AG04450 (cell line): ENCODE measurements at places on chromosomes 7 and 10. TPM values are rescaled to one million over a fixed set of nuclear protein-coding genes. Genes with fewer than 3 reads are reported as not detected.

DNA sequence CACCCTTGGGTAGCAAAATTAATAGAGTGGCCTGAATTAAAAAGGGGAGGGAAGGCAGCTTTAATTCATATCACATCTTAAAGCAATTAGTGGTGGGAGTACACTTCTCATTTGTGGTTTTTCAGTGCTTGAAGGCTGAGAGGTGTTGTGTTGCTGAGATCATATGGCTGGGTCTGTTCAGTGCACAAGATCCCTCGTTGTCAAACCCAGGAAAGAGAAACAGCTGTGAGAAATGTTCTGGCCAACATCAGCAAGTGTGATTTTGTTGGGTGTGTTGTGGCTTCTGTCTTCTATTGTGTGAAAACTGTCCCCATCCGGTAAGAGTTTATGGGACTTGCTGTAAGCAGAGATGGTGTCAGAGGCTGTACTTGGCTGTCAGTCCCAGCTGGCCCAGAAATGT, 197.9 kb upstream of the BMPER start:
- DNase-seq: no peak

GRCh38 chr10:70355051-70356021, 27.1 kb downstream of the LRRC20 start:
- no peak for DNase-seq

DNA sequence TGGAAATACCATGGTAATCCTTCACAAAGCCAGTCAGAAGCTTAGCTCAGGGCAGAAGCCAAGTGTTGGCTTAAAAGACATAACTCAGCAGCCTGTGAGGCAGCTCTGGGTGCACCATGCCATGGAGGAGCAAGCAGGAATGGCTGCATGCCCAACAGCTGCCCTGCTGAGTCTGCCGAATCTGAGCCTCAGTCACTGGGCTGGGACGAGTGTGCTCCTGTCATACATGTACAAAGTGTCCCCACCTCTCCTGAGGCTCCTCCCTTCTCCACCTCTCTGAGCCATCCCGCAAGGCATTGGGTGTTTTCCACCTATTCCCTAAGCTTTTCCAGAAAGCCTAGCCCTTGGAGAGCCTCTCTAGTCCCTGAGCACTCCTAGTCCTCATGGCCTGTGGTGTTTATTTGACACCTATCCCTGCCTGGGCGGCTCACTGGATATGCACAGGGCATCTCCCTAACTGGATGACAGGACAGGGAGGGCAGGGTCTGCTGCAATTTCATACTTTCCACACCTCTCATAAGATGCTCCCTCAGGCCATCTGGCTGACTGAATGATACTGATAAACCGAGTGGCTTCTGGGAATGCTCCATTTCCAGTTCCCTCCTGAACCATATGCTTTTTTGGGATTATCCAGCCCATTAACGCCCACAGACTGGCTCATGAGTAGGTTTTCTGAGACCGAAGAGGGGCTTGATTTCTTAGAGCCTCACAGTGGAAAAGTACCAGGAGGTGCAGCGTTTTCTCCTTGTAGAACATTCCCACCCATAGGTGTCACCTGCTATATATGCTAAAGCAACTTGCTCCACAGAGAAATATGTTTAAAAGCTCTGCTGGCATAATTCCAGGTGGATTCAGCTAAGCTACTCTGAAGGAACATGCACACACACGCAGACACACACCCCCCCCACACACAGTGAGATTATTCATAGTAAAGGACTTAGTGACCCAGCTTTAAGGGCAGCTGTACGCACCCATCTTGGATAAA, 199.3 kb downstream of the SNX10 start:
- DNase-seq: no peak

DNA sequence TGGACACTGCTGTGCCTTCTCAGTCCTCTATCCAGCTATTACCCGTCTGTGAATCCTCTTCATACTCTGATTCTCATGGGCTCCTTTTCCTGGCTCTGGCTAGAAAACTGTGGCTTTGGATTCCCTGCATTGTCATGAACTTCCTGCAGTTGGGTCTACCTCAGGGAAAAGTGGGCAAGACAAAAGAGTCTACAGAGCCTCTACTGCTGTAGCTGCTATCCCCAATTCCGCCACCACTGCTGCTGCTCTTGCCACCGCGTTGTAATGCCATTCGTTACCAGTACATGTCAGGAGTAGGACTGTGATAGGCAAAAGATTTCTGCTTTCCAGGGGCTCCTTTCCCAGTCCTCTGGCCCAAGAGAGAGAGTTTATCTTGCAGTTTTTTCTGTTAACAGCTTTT, 23.9 kb upstream of the PPP1R17 start:
- no peak for DNase-seq

- no peak for DNase-seq
Observed at GRCh38 chr10:78450239-78450638, 416.6 kb downstream of the RPS24 start.

- DNase-seq: no peak
Observed at GRCh38 chr7:87046456-87046855, 13.0 kb downstream of the ELAPOR2 start.

DNA sequence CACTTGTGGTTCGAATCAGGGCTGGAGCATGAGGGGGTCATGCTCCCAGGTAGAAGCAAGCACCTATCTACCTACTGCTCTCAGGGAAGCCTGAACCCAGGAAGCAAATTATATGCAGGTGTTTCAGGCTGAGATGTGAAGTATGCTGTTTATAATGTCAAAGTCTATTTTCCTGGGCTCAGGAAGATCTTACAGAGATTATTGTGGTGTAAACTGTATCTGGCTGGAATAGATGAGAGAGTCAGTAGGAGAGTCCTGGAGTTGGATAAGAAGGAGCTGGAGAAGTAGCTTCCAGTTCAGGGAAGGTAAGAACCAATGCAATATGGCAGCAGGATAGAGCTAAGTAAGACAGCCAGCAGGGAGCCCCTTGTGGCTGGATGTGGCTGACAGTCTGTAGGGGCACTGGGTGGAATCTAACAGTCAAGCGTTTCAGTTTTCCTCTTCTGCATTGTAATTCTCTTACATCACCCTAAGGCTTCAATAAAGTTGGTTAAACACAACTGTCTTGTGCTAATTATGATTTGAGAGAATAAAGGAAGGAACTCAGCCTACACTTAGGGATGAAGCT, 105.9 kb upstream of the EEPD1 start:
- no peak for DNase-seq

GRCh38 chr7:40570223-40570622, 435.4 kb downstream of the SUGCT start:
- no peak for DNase-seq

GRCh38 chr7:128959296-128959695, 21.6 kb downstream of the IRF5 start:
- no peak for DNase-seq

DNA sequence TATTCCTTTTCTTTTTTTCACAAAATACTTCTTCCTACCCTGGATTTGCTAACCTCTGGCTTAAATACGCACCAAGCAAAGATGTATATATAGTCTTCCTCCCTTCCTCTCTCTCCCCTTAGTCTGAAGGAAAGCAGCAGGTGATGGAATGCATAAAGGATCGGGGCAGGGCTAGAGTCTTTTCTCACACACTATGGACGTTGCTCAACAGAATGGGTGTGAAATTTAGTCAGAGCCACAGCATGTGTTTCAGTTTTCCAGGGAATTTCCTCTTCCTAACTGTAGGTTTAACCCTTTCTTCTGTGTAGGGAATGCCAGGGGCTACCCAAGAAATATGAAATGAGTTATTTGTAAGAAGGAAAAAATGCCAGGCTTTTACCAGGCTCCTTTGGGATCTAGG, 71.4 kb upstream of the NFKB2 start:
- no peak for DNase-seq

DNA sequence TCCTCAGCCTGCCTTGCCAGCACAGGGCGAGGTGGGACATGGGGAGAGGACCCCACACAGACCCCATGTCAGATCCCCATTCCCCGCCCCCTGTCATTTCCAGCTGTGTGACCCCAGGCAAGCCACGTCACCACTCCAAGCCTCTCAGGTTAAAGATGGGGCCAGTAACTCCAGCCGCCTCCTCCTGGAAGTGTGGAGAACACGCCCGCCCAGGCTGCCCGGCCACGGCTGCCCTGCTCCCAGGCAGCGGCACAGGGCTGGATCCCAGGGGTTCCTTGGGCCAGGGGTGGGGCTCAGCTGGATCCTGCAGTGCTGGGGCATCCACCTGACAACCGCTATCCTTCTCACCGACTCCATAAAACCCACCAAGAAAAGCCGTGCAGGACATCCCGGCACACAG, 86.1 kb downstream of the PDGFA start:
- no peak for DNase-seq

DNA sequence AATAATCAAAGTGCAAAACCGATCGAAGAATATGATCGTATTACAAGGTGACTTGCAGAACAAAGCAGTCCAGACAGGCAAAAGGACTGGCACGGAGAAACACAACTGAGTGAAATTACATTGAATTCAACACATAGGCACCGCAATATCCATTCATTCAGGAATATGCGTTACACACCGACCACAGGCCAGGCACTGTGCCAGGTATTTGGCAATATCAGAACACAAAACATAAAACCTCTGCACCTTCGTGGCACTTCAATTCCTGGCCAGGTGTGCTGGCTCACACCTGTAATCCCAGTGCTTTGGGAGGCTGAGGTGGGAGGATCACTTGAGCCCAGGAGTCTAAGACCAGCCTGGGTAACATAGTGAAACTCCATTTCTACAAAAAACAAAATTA, 187.9 kb downstream of the DIP2C start:
- no peak for DNase-seq

GRCh38 chr10:43944381-43945093, 295.9 kb upstream of the ZNF32 start:
- no peak for DNase-seq

GRCh38 chr7:82810558-82811259, 352.0 kb downstream of the PCLO start:
- peak; percentile 62 for DNase-seq

- no peak for DNase-seq
Observed at GRCh38 chr7:91685544-91685943, 195.0 kb downstream of the MTERF1 start.

DNA sequence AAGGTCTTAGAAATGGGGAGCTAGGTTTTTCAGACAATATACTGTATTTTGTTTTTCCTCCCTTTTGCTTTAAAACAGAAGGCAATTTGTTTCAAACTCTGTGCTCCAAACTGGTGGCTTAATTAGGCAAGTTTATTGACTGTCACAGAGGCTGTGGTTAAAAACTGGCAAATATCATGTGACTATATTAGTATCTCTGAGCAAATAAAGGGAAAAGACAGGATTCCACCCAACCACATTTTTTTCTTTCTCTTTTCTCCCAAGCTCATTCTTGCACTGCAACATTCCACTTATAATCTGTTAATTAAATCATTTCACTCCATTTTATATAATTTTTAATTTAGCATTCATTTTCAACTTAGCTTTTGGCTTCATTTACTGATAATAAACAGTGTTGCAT, 615.8 kb downstream of the AUTS2 start:
- DNase-seq: no peak

DNA sequence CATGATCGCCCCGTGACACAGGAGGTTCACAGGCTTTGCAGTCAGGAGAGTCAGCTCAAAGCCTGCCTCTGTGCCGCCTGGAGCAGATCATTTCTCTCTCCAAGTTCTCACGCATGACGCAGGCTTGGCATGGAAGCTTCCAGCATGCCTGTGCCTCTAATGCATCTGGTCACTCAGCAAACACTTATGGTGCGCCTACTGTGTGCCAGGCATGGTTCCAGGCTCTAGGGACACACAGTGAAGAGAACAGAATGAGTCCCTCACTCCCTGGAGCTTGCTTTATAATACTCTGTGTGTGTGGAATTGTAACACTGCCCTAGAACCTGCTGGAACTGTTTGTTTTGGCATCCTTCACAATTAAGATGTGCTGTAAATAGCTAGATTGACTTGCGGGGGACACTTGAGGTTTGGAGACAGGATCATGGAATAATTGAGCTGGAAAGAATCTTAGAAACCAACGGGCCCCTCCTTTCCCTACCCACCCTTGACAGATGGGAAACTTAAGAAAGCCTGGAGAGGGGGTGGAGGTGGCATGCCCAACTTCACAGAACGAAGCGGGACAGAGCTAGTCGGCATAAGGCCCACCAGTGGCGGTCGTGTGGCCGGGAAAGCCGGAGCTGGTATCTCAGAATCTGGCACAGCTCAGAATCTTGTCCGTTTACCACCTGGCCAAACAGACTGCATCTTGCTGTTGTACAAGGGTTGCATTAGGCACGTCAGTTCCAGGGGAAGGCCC, 4.6 kb upstream of the MYH16 start:
- no peak for DNase-seq

- DNase-seq: no peak
Observed at GRCh38 chr7:25179325-25179724, 49.0 kb downstream of the NPVF start.

- DNase-seq: no peak
Observed at GRCh38 chr7:117731455-117731854, 141.8 kb downstream of the CTTNBP2 start.

- no peak for DNase-seq
Observed at GRCh38 chr7:101744588-101744987, 72.8 kb upstream of the CUX1 start.

DNA sequence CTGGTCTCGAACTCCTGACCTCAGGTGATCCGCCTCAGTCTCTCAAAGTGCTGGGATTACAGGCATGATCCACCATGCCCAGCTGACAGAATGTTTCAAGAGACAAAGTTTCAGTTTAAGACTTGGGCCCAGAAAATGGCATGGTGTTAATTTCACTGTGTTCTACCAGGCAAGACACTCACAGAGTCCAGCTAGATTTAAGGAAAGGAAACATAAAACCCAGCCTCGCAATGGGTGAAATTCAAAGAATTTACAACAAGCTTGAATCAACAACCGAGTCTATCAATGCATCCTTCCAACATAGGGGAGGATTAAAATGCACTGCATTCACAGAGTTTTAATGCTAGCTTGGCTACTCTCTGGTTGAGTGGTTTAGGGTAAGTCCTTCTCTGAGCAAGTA, 764.0 kb downstream of the XPNPEP1 start:
- no peak for DNase-seq

DNA sequence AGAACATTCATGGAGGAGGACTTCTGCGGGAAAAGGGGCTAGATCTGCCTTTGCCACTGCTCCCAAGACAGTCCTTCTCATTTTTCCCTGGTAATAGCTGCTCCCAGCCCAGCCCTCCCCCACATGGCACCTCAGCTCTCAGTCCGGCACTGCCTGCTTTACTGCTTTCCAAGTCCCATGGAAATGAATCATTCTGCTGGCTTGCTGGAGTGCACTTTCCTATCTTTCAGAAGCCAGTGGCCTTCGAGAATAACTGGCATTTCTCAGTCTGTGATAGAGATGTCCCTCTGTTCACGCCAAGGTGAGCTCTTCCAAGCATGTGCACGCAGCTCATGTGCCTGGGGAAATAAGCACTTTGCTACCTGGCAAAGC, 61.4 kb downstream of the SYPL1 start:
- no peak for DNase-seq

The AZGP1 gene
- polyA plus RNA-seq: not detected in 2 replicates

The SUFU gene
- 11.0 and 13.2 TPM in 2 replicates for polyA plus RNA-seq

The PIK3AP1 gene
- 0.05 and 0.16 TPM in 2 replicates for polyA plus RNA-seq

The HOXA4 gene
- polyA plus RNA-seq: 5.4 and 5.8 TPM in 2 replicates

The CLCN1 gene
- polyA plus RNA-seq: not detected in 2 replicates

The CTAGE8 gene
- polyA plus RNA-seq: 0.16 TPM in 1 of 2 replicates, not detected in the other

The CYP2E1 gene
- polyA plus RNA-seq: 1.1 and 1.3 TPM in 2 replicates

The CPVL gene
- polyA plus RNA-seq: not detected in 2 replicates

The TBX20 gene
- not detected in 2 replicates for polyA plus RNA-seq

The ADAM8 gene
- 0.25 and 0.36 TPM in 2 replicates for polyA plus RNA-seq

The STK31 gene
- 0.04 and 0.09 TPM in 2 replicates for polyA plus RNA-seq

The ACSM6 gene
- polyA plus RNA-seq: not detected in 2 replicates

The EPHB4 gene
- 43.8 and 46.5 TPM in 2 replicates for polyA plus RNA-seq

The HSPA12A gene
- polyA plus RNA-seq: 20.0 and 20.5 TPM in 2 replicates
